ENCODE measurements at places on chromosomes 11 and 22.

DNA sequence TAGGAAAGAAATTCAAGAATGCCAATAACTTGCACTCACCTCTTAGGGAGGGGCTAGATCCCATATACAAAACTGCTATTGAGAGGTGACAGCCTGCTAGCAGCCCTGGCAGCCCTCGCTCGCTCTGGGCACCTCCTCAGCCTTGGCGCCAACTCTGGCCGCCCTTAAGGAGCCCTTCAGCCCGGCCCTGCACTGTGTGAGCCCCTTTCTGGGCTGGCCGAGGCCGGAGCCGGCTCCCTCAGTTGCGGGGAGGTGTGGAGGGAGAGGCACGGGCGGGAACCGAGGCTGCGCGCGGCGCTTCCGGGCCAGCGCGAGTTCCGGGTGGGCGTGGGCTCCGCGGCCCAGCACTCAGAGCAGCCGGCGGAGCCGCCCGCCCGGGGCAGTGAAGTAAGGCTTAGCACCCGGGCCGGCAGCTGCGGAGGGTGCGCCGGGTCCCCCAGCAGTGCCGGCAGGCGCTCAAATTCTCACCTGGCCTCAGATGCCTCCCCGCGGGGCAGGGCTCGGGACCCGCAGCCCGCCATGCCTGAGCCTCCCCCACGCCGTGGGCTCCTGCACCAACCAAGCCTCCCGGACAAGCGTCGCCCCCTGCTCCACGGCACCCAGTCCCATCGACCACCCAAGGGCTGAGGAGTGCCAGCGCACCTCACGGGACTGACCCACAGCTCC, 329.9 kb downstream of the FAM181B start:
- no peak for DNase-seq

GRCh38 chr22:20748731-20749428, 25.0 kb upstream of the SERPIND1 start:
- DNase-seq = no peak

DNA sequence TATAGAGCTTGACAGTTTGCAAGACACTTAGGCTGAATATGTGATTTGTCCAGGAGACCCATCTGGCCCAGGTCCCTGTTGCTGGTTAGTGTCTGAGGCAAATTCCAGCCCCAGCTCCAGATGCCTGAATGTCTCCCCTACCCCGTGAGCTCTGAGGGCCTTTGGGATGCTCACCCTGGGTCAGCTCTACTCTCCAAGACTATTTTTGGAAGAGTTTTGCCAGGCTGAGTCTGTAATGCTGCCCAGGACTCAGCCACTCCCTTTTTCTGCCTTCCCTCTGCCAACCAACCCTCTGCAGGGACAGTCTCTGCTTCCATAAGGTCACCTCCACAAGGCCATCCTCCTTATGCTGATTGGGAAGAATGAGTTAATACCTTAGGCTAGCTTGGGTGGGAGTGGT, 66.3 kb downstream of the CABIN1 start:
- DNase-seq = no peak

DNA sequence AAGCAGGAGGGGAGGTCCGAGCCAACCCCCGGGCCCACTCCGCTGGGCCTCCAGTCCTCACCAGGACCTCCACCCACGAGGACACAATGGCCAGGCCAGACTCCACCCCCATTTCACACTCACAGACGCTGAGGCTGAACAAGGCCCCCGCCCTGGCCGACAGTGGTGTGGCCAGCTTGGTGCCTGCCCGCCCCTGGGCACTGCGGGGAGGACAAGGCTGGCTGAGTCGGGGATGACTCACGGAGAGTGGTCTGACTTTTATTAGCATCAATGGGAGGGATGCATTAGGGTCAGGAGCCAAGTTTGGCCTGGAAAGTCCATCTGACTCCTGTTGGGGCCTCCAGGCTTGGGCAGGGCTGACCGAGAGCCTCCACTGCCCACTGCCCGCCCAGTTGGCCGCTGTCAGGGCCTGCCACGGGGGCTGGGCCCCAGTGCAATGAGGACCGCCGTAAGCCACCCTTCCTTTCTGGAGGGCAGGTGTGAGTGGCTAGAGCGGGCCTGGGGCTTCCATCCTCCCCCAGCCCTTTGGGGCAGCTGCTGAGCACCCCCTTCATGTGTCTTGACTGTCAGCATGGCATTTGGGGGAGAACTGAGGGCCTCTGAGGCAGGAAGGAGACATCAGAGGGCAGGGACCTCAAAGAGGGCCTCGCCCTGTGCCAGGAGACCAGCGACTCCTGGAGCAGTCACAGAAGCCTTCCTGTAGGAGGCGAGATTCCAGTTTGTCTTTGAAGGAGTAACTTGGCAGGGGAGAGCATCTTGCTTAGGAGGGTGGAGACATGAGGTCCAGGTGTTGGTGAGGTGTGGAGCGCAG, 10.6 kb downstream of the TSPAN32 start:
- DNase-seq = no peak

GRCh38 chr22:47102648-47103047, 340.2 kb downstream of the TBC1D22A start:
- no peak for DNase-seq

GRCh38 chr11:70731271-70732022, 333.1 kb downstream of the CTTN start:
- DNase-seq = no peak

DNA sequence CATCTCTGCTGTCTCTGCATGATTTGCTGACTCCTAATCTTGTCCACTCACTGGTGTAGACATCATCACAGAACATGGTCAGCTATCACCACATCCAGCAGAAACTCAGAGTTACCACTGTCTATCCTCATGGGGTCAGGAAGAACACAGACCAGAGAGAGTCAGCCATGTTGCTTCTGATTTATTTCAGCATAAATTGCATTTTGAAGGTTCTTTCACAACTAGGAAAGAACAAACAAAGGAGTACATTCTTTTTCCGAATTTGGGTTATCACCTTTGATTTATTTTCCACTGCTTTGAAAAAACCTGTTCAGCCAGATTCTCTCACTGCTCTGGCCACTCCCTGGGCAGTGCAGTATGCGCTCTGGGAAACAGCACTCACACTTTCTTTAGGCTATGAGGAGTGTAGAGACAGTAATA, 172.0 kb upstream of the MTMR2 start:
- DNase-seq = no peak

- peak; percentile 14 for DNase-seq
These were observed 4.4 kb upstream of the FOXRED2 start for GRCh38 chr22:36510966-36511881.

GRCh38 chr11:22635689-22636088, 10.1 kb upstream of the FANCF start:
- no peak for DNase-seq

- DNase-seq = no peak
These were observed 357.9 kb downstream of the TENM4 start for GRCh38 chr11:79082907-79083306.

DNA sequence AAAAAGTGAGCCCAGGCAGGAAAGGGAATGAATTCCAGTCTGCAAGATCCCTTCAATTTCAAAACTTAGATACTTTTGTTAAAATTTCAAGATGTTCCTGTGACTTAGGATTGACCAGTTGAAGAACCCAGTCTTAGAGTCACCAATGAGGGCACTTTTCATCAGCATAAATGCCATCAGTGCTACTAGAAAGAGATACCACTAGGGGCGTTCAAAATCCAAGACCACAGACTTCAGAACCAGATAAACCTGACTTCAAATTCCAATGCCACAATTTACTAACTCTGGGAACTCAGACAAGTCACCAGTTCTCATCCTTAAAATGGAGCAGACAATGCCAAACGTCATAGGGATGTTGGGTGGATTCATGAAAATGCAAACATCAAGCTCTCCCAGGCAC, 523.2 kb downstream of the BUD13 start:
- no peak for DNase-seq

- DNase-seq = no peak
These were observed 357.8 kb upstream of the LARGE1 start for GRCh38 chr22:34278121-34278520.

GRCh38 chr22:23495614-23496444, 84.3 kb downstream of the IGLL1 start:
- DNase-seq = no peak

Measured in NCI-H345 (cell line).